ENCODE measurements at places on chromosomes 2 and 18.
A peak's percentile ranks its signal among the peaks of the same experiment; 100 is the strongest.

DNA sequence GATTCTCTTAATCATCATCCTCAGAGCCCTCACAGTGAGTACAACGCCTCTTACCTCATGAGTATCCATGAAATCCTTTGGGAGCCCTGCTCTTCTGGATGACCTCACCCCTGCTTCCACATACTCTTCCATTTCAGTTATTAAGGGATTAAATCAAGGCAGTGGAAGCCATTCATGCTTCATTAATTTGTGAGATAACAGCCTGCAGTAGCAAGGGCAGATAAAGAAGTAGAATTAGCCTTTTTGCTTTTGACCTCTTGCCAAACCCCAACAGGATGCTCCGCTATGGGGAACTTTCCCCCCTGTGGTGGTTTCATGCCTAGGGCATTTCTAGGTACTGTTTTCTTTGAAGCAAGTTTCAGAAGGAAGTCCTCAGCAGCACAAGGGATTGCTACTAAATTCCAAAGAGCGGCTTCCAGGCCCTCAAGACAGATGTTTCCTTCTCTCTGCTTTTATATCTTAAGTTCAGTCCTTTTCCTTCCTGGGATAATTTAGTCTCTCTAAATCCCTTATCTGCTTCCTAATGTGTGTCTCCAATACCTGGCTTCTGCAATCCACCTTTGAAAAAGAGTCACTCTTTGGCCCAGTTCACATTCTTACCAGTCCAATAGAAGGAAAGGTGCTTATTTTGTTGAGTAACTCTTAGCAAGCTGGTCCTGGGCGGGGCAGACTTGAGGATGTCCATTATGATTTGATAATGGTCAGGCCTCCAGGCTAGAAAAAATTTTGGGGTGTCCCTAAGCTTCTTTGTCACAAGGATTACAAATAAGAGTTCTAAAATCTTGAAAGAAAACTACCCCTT, 76.9 kb downstream of the MYO1B start:
- DNase-seq: peak; percentile 84

- peak; percentile 2 for DNase-seq
Observed at GRCh38 chr2:214126135-214126534, 284.7 kb upstream of the VWC2L start.

DNA sequence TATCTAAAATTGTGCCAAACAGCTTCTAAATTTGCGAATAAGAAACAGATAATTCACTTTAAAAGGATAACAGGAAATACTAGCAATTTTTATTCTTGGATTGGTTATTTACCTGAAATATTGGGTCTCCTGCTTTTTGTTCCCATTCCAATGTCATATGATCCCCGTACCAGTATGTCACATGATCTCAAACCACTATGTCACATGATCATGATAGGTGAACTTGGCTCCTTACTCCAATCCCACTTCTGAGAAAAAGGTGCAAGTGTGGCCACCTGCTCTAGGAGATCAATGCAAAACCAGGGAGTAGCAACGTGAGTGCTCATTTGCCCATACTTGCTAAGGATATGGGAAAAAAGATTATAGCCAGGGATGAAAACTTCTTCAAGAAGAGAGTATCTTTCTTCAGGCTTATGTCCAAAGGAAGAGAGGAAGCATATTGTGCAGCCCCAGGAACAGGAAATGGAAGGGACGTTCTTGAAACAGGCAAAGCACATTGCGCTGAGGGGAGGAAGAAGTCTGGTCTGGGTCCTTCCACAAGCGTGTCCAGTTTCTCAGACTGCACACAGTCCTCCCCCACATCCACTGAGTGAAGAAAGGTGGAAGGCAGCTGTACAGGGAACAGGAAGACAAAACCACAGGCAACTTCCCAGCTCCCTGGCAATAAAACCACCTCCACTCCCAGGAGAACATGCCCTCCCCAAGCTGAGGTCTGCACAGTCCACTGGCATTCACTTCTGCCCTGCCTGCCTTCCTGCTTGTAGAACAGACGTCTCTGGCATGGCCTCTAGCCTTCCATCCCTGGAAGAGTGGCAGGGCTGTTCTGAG, at the start of gene LYG2:
Gene LYG2 (minus strand): TSS at position 176 of the 828 bp plus-strand sequence. CDS start 1,406 bp downstream, outside the sequence.
- no peak for DNase-seq

- DNase-seq: no peak
Observed at GRCh38 chr2:24925815-24926214, 5.8 kb upstream of the ADCY3 start.

DNA sequence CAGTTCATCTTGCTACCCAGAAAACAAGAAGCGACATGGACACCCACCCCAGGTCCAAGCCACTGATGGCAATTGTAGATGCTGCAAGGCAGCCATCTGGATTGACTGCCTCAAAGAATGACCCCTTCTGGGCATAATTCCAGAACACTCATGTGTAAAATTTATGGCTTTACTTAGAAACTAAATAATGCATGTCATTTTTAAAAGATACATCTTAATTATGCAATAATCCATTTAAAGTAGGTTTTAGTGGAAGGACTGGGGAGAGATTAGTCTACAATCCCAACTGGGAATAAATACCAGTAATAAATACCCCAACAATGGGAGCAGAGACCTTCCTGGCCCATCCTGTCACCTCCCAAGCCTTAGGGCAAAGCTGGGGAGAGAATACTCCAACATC, 247.7 kb downstream of the SS18 start:
- DNase-seq: no peak

DNA sequence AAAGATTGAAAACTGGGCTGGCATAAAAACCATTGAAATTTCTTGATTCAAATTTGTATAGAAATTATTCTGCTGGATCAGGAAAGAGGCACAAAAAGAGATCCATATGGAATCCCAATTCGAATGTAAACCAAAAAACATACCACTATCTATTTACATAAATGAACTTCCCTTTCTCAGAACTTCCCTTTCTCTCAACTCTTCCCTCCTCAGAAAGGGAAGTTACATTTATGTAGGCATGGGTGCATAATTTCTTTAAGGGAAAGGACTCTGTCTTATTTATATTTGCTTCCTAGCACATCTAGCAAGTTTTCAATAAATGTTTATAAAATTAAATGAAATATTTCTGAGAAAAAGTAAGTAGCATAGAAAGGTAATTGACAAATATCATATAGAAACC, 398.1 kb upstream of the ATP5MC3 start:
- no peak for DNase-seq

DNA sequence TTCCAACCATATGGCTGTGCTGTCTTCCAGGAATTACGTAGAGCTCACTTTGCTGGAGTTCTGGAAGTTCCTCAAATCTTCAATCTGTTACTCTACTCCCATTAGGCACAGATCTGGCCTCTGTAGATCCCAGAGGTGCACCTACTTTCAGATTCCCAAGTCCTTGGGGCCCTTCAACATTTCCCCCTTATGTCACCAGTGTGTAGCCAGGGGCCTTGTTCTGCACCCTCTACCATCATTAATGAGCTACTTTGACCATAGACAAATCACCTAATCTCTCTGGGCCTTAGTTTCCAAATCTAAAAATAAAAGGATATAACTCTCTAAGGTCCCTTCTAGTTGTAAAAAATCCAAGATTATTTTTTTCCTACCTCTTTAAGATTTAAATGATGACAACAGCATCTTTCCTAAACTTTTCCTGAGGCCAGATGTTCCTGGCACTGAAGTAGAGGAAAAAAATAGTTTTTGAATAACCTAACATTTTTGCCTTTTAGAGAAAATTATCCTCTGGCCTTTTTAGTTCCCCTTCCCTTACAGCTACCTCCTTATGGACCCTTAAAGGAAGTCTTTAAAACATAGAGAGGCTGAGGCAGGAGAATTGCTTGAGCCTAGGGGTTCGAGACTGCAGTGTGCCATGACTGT, 31.0 kb upstream of the WIPF1 start:
- no peak for DNase-seq

- no peak for DNase-seq
Observed at GRCh38 chr18:60329131-60329530, 43.4 kb downstream of the MC4R start.

DNA sequence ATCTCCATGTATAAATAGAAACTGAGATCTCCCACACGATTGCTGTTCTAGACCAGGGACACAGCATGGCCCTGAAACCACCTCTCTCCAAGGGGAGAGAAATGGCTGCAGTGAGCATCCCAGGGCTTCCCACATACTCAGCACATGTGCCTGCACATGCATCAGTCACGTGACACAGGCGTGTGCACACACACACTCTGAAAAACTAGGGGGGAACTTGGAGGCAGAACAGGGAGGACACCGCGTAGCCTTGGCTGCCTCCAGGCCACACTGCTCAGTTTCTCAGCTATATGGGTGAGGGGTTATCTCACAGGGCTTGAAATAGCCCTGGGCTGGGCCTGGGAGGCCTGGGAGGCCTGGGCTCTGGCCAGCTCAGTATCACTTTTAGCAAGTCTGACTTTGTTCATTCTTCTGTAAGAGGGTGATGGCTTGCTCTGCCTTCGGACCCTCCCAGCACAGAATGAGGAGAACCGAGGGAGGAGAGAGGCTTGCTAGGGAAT, 66.9 kb downstream of the EMX1 start:
- no peak for DNase-seq

DNA sequence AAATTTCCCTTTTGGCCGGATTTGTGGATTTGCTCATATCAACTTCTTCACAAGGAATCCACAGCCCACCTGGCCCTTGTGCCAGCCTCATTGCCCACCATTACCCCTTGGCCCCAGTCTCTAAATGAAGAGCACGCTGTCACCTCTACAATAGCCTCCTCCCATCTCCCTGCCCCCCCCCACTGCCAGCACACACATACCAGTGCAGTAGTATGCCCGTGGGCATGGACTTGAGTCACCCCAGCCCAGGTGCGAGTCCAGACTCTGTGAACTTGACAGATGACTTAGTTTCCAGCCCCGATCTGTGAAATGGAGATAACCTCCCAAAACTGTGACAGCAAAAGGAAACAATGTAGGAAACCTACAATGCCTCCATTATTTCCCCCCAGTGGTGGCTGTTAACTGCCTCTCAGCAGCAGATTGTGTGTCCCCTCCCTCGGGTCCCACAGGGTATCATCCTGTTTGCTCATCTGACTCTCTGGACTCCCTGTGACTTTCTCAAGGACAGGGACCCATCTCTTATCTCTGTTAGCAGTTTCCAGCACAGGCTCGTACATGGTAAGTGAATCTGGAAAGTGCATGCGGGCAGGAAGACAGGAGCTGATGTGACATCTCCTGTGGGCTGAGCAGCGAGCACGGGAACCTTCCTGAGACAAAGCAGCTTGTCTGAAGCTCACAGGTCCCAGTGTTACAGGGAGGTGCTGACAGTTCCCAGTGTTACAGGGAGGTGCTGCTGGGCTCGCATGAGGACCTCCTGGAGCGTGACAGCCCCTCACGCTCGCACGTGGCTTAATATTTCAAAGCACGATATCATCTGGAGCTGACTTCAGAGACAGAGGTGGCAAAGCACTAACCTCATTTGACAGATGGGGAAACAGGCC, 4.2 kb upstream of the TMEM185B start:
- no peak for DNase-seq

DNA sequence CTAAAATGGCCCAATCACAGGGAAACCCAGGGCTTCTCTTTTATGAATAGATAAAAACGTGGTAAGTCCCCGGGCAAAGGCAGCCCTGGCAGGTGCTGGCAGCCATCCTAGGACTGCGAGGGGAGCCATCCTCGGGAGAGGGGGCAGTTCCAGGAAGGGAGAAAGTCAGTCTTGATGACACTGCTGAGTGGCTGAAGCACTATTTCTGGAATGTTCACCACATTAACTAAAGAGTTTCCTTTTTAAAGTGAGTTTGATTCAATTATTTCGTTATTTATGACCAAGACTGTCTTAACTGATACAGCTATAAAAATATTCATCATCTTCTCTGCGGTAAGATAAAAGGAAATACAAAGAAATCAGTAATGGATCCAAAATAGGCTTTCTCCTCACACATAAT, 20.4 kb downstream of the TTR start:
- no peak for DNase-seq

- DNase-seq: no peak
Observed at GRCh38 chr2:226023383-226023782, 623.9 kb downstream of the NYAP2 start.

GRCh38 chr2:16649353-16650286, 16.0 kb downstream of the CYRIA start:
- no peak for DNase-seq

GRCh38 chr2:134259571-134259970, 5.7 kb downstream of the MGAT5 start:
- DNase-seq: no peak

DNA sequence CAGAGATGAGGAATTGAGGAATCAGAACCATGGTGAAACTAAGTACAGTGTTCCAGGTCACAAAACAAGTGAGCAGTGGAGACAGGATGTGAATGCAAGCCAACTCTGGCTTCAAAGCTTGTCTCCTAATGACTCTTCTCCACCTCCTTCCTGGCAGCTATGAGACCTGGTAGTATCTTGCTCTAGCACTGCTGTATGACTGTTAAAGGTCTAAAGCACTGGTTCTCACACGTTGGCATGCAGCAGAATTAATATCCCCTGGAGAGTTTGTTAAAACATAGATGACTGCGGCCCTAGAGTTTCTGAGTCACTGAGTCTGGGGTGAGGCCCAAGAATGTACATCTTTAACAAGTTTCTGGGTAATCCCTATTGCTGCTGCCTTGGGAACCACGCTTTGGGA, 63.3 kb downstream of the SUCLG1 start:
- DNase-seq: peak; percentile 14

DNA sequence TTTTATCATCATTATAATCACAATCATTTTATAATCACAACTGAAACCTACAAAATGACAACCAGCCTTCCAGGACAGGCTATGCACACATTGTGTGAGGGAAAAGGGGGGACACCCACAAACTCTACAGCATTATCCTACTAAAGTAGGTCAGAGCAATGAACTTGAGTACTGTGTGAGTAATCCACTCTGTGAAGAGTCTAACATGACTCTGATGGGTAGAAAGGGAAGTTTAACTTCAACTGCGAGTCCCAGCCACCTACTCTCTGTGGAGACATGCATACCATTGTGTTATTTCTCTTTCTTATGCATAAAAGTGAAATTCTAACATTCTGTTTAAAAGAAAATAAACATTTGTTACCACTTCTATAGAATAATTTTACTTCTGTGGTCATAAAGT, 177.9 kb downstream of the ZNF516 start:
- DNase-seq: no peak

DNA sequence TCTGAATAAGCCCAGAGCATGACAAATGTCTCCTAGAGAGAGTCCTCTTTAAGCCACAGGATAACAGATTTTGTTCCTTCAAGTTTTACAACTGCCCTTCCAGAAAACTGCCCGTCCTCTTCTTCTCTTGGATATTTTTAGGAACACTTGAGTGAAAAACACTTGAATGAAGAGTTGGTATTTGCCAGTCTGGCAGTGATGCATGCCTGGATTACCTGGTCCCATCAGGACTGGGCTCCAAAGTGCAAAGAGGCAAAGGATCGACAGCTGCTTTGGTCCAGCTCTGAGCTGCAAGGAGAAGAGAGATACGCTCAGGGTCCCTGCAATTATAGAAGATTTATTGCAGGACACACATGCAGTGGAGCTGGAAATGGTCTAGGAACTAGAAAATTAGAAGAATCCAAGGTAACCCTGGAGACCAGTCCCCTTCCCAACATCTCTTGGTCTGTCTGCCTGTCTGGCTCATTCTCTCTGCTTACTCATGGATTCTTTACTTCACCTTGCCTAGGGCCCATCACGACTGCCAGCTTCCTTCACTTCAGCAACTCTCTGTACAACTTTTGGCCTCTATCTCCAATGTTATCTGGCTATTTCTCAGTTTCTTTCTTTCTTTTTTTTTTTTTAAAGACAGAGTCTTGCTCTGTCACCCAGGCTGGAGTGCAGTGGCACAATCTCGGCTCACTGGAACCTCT, 112.1 kb upstream of the SIX2 start:
- DNase-seq: no peak
